ENCODE measurements at places on chromosomes 6 and 20.
A peak's percentile ranks its signal among the peaks of the same experiment; 100 is the strongest.

GRCh38 chr6:104954190-104954797 is 2.6 kb upstream of the LIN28B start:
- DNase-seq: no peak

DNA sequence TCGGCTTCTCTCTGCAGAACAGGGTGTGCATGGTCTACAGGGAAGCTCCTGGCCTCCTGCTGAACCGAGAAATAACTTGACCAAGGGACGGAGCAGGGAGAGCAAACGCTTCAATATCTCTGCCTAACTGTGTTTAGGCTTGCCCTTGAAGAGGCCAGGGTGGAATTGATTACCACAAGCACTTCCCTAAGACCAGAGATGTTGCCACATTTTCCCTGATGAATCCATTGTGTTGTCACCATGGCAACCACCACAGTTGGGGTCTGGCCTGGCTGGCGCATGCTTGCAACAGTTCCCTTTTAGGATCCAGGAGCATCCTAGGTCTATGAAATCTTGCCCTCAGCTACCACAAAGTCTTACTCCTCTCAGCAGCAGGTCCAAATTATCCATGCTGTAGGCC is 213.5 kb upstream of the SULF2 start:
- DNase-seq: peak; percentile 99

DNA sequence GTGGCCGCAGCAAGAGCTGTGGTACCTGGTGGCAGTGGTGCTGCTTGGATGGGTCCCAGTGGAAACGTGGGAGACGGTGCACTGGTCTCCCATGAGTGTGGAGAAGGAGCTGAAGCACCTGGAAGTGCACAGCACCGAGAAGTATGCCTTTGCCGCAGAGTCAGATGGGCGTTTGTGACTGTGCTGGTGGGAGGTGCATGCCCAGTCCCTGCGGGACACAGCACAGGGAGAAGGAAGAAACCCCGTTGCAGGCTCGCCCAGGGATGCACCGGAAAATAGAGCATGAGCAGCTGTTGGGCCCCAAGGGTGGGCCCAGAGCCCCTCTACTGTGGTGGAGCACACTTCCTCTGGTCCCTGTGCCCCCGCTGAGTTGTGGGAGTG is 19.3 kb upstream of the RGS17 start:
- DNase-seq: no peak

DNA sequence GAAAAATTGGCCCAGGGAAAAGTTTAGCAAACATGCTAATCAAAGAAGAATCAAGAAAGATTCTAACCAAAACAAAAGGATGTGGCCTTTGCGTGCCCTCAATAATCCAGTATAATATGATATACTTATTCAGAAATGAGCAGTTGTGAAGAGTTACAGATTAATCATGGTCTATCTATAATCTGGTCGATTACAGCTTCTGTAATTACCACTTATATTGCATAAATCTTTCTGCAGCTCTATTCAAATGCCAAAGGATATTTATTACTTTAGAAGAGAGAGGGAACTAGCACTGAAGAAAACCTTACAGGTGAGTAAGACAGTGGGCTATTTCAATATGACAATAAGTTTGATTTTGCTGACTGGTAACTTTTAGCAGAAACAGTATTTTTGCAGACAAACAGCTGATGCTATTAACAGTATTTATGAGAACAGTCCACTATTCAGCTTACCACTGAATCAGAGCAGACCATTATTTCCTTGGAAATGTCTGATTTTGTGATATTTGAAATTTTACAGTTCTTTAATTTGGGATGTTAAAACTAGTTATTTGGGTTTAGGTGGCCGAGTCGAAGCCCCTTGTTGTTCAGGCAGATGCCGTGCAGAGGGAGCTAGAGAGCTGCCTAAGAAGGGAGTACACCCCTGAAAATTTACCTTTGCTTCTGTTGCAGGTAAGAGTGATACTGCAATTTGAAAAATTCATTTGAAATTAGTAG is 92.2 kb downstream of the CEP57L1 start:
- peak; percentile 5 for DNase-seq

Measured in MV-4-11 (cell line).